ENCODE measurements at places on chromosomes 1 and 21.

GRCh38 chr1:56060906-56061305 lies 518.5 kb downstream of the PLPP3 start:
- DNase-seq: no peak

DNA sequence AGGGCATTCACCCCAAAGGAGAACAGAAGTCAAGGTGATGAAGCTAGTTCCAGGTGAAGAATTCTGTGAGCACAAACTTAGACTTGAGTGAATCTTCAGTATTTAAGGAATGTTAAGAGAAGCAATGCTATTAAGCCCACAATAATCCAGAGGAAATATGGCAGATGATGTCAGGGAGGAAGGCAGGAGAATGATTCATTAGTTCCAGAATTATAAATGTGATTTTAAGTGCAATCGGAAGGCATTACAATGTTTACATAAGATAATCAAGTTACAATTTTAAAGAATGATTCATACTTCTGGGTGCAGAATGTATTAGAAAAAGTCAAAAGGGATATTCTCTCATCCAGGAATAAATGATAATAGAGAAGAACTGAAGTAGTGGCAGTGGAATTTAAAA lies 545.2 kb upstream of the BRINP3 start:
- DNase-seq: peak; percentile 73

- no peak for DNase-seq
Measured at GRCh38 chr1:212302745-212303383, 17.7 kb downstream of the PPP2R5A start.

- DNase-seq: peak; percentile 82
Measured at GRCh38 chr1:200488375-200489165, 78.7 kb upstream of the ZNF281 start.

DNA sequence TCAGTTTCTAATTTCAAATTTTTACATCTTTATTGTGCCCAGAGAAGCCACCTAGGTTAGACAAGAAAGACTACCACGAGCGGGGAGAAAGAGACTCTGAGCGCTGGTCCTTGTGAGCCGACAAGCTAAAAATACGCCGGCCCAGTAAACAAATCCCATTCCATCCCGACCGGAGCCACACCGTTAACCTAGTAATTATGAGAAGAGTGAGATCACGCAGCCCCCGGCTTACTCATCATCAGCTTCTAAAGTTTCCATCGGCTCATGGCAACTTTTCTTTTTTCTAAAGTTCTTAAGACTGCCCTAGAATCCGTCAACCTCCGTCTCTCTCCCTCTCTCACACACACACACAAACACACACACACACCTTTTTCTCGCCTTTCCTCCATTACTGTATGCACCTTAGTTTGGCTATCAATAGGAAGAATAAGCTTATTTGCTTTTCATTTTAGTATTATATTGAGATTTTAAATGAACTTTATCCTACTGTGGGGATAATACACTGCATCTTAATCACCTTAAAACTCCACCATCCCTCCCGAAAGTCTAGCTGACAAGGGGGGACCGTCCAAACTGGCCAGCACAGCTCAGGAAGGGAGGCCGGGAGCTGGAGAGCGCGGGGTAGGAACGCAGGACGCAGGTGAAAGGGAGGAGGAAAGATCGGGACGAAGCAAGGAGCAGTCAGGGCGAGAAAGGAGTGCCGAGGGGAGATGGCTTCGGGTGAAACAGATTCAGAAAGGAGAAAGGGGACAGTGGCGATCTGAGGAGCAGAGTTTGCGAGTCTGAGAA lies 728 bp downstream of the OTUD7B start:
- peak; percentile 42 for DNase-seq

GRCh38 chr1:197485790-197486189 lies 217.7 kb downstream of the CRB1 start:
- no peak for DNase-seq

DNA sequence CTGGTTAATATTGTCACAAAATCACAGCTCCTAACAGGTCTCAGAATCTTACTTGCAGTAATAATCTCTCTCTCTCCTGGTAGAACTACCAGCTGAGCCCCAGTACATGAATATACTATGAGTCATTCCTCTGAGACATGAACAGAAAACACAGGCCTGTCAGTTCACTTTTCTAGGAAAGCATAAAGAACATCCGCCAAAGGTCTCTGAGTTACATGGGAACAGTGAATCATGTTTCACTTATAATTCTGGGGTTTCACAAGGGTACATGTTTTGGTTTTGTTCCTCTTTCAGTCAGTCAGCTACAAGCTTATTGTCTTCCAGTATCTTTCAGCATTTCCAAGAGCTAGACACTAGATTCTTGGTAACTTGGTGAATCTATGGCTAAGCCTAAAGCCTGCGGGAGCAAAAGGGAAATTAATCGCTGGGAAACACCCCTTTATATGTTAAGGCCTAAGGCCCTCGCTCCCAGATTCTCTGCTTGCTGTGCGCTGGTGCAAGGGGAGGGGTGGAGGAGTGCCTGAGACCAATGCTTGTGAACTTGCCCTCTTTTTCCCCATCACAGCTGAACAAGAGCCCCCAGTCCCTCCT lies 31.7 kb downstream of the IFNGR2 start:
- no peak for DNase-seq

Data from A673 (cell line).